Glutamatergic neuron (in vitro differentiated cells): ENCODE measurements at places on chromosomes 2 and 18. TPM values are rescaled to one million over a fixed set of nuclear protein-coding genes. Genes with fewer than 3 reads are reported as not detected.

- H3K36me3 ChIP-seq, result no peaks in the 10 kb centered on the region
- no peaks in the 10 kb centered on the region for H3K4me1 ChIP-seq
- H3K4me3 ChIP-seq, result no peak overlapping the region
- H3K27me3 ChIP-seq, result no peaks in the 10 kb centered on the region
- no peak for DNase-seq
- H3K27ac ChIP-seq, result no peak overlapping the region
These were observed 214.8 kb downstream of the MC4R start for GRCh38 chr18:60157810-60158209.

DNA sequence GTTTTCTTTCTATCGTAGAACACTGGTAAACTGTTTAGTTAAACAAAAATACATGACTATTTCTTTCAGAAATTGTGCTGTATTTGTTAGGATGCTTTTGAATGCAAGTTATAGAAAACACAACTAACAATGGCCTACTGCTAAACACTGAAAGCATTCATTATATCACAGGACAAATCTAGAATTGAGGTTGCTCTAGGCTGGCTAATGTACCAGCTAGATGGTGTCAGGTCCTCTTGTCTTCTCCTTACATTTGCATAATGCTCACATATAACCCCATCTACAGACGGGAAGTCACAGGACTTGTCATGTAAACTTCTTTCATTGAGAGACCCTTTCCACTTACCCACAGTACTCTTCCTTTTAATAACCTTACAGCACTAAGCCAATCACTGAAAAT lies 586.8 kb downstream of the DSC3 start:
- H3K4me1 ChIP-seq, result no peaks in the 10 kb centered on the region
- H3K27ac ChIP-seq, result no peak overlapping the region
- no peaks in the 10 kb centered on the region for H3K27me3 ChIP-seq
- H3K4me3 ChIP-seq, result no peak overlapping the region

- H3K27me3 ChIP-seq, result no peaks in the 10 kb centered on the region
- H3K27ac ChIP-seq, result no peak overlapping the region
- no peak for DNase-seq
- H3K4me1 ChIP-seq, result no peaks in the 10 kb centered on the region
- H3K4me3 ChIP-seq, result no peak overlapping the region
These were observed 786.2 kb upstream of the FANCL start for GRCh38 chr2:59027320-59027719.

DNA sequence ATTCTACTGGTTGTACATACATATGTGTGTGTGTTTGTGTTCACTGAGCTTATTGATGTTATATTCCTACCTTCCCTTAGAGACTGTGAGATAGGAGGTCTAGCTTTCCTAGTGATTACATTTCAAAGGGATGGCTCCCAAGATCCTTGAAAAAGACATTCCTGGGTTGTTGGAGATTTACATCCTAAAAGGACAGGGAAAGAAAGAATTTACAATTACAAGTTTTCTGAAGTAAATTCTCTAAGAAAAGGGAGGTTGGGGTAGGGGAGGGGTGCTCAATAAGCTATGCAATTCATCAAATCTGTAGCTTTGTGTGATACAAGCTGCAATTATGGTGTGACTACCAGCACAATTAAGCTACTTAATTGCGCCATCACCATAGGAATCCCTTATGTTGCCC lies 284.3 kb downstream of the NUP35 start:
- H3K4me3 ChIP-seq, result no peak overlapping the region
- H3K4me1 ChIP-seq, result no peaks in the 10 kb centered on the region
- DNase-seq, result no peak

Gene EMILIN2
- total RNA-seq, result 4.1 TPM

Gene COL4A3
- not detected for total RNA-seq

Gene CD28
- total RNA-seq, result not detected

Gene SAP130
- total RNA-seq, result 28.5 TPM
